ENCODE measurements at places on chromosomes 6 and 20.

DNA sequence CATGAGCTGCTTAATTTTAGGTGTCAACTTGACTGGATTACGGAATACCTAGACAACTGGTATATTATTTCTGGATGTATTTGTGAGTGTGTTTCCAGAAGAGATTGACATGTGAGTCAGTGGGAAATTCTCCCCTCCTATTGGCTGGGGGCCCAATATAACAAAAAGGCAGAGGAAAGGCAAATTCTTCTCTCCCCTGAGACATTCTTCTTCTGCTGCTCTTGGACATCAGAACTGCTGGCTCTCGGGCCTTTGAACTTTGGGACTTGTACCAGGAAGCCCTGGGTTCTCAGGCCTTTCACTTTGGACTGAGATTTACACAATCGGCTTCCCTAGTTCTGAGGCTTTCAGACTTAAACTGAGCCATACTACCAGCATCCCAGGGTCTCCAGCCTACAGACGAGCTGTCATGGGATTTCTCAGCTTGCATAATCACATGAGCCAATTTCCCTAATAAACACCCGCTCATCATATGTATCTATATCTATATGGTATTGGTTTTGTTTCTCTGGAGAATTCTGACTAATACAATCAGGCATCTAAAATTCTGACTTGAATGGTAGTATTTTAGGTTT lies 7.6 kb upstream of the BTN3A3 start:
- peak; percentile 44 for DNase-seq

DNA sequence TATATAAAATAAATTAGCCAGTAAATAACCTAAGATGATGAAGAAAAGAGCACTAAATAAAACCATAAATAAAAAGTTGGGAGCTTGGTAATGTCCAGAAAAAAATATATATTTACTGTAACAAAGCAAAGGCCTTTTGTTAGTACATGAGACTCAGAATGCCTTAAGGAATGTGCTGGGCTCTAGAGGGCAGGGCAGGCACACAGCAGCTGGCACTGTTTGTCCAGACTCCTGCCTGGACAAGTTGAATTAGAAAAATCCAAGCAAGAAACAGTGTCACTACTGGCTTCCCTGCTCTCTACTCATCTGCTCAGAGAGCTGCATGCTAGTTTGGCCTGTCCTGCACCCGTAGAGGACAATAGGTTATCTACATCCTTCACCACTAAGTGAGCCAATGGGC lies 8.8 kb downstream of the DEFB129 start:
- peak; percentile 73 for DNase-seq

DNA sequence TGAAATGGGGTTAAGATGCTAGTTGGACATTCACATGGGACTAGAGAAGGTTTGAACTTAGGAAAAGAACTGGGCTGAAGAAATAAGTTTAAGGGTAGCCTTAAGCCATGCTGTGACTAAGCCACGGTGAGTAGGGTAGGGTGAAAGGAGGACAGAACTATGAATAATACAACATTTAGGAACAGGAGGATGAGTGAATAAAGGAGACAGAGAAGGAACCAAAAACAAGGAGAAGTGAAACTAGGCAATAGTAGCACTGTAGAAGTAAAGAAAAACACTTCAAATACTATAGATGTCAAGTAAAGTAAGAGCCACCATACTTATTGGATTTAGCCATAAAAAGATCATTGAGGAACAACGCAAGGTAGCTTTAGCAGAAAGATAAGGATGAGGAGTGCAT lies 111.2 kb downstream of the KCNQ5 start:
- no peak for DNase-seq

- peak; percentile 64 for DNase-seq
Observed at GRCh38 chr6:15026832-15027231, 219.0 kb upstream of the JARID2 start.

DNA sequence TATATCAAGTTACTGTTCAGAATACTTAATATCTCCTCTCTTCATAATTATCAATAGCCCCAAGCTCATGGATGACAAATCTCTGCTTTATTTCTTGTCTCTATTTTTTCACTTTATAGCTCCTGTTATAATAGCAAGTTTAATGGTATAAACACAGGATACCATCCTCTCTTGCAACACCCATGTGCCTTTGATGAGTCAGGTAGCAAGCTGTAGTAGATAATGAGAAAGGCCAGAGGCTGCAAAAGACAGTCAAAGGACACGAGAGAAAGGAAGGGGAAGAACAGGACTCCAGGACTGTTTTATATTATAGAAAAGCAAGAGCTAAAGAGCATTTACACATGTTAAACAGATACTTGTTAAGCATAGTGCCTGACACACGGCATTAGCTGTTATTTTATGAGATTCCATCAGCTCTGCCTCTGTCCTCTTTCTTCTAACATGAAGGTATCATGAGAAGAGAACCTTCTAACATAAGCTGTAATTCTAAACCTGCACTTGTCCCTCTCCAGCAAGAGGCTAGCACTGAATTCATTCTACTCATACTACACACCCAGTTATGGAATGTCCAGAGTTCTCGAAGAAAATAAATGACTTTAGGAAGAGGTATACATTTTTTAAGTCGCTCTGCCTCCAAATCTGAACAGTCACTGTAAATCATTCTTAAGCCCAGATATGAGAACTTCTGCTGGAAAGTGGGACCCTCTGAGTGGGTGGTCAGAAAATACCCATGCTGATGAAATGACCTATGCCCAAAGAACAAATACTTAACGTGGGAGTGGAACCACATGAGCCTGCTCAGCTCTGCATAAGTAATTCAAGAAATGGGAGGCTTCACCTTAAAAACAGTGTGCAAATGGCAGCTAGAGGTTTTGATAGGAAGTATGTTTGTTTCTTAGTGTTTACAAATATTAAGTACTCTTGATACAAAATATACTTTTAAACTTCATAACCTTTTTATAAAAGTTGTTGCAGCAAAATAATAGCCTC lies 45.0 kb downstream of the NT5E start:
- peak; percentile 49 for DNase-seq

DNA sequence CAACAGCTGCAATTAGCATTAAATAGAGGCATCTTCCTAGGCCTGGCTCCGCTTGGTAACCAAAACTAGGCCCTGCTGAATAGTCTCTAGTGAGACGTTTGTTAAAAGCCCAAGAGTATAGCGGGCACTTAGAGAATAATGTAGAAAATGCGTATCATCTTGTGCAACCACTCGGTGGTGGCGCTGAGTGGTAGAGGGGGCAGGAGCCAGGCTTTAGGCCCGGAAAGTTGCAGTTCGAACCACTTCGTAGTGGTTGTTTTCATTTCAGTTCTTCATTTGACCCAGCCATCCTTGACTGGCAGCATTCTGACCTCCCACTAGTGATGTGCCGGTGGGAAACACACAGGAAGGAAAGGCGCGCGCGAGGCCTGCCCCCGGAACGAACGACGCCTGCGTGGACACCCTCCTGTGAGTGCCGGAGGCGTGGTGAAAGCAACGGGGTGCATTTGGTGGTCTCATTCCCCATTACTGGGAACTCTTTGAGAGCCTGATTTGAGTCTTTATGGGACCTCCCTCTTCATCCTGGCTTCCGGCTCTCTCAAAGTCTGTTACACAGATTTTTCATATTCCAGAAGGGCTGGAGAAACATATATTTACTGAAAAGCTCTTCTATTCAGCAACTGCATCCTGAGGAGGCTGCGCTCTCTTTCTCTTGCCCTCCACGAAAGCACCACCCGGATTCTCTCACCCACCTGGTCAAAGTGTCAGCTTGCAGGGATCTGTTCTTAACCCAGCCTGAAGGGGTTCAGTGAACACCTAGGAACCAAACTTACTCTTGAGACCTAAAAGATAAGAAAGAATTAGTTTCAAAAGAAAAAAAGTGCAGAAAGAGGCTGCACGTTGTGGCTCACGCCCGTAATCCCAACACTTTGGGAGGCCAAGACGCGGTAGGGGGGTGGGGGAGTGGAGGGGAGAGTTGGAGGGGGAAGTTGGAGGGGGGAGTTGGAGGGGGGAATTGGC lies 18.2 kb downstream of the GPX5 start:
- peak; percentile 44 for DNase-seq

DNA sequence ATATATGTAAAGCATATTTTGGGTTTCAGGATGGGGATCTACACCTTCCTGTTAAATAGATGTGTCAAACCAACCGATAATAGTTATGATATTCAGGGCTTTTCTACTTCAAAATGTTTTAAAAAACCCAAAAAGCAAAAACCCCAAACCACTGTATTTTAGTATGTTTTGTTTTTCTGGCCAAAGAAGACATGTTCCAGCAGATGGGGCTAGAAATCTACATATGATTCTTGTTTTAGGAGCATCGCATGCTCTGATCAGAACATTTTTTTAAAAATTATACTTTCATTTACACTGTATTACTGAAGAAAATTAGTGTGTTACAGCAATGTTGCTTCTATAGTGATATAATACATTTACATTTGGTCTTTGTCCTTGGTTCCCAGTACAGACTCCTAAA lies 11.0 kb downstream of the RMND1 start:
- DNase-seq = peak; percentile 73

GRCh38 chr6:44920952-44921491 lies 407.1 kb upstream of the RUNX2 start:
- DNase-seq = no peak

DNA sequence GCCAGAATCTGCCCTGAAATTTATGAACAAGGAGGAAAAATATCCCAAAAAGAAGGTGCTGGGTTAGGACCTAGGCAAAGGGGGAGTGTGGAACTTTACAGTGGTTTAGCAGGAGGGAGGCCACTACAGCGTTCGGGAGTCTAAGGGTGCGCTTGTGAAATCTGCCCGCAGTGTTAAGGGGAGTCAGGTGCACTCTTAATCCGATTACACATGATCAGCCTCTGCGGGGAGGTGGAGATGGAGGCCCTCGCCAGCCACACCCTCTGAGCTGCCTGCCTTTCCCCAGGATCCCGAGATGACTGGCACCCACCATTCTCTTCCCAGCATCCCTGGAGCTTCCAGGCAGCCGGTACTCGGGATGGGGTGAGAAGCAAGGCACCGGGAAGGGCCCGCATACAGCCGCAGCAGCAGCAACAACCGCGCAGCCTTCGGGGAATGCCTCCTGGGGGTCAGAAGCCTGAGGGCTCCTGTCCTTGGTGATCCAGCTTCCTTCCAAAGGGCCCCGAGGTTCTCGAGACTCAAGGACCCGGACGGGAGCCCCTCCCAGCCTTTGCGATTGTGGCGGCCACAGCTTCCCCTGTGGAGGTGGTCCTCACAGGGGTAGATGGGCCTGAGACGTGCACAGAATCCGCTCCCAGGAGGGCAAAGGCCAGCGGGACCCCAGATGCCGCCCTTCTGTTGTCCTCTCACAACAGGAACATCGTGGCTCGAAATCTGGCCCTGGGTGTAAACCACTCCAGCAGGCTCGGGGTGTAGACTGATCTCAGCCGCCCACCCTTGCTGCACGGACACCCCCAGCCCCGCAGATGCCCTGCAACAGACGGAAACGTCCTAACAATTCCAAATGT lies 57.3 kb upstream of the CST7 start:
- DNase-seq = no peak

DNA sequence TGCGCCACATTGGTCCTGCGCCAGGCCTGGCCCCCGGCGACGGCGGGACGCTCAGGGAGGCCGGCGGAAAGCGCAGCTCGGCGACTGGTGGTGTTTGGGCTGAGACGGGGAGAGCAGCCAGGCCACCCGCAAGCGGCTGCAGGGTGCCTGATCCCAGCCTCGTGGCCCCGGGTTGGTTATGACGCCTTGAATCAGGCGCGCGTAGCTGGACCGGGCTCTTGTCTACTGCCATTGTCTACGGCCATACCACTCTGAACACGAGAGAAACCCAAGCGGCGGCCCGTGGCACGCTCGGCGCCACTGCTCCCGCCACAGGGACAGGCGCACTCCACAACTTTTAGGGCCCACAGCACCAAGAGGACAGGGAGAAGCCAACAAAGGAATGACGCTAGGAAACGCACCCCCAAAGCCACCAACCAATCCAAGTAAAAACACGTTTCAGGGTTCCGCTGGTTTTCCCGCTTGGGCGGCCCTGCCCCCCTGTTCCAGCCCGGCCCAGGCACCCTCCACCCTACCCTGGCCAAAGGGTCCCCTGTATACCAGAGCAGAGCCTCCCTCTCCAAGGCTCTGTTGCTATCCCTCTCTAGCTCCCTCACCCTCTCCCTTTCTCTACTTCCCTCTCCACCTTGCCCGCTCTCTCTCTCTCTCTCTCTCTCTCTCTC lies 1849.3 kb upstream of the DEFB115 start:
- DNase-seq = no peak

DNA sequence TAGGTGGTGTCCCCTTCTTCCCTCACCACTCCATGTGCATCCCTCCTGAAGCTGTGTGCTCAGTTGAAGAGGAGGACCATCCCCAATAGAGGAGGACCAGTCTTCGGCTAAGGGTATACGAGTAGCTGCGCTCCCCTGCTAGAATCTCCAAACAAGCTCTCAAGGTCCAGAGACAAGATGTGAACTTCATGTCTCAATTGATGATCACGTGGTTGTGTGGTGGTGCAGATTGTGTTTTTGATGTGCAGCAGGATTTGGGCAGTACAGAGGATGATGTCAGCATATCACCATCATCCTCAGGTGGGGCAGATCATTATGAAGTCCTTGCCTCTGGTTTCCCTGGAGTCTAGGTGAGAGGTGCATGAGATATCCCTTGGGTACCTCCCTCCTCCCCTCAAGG lies 20.0 kb upstream of the DDR1 start:
- no peak for DNase-seq

- no peak for DNase-seq
Observed at GRCh38 chr6:6458172-6458571, 130.3 kb upstream of the LY86 start.

- peak; percentile 5 for DNase-seq
Observed at GRCh38 chr20:53935344-53936084, 134.9 kb downstream of the BCAS1 start.

- no peak for DNase-seq
Observed at GRCh38 chr6:149451376-149452036, 33.3 kb downstream of the ZC3H12D start.

GRCh38 chr6:80143419-80143937 lies 37.0 kb downstream of the BCKDHB start:
- peak; percentile 94 for DNase-seq

DNA sequence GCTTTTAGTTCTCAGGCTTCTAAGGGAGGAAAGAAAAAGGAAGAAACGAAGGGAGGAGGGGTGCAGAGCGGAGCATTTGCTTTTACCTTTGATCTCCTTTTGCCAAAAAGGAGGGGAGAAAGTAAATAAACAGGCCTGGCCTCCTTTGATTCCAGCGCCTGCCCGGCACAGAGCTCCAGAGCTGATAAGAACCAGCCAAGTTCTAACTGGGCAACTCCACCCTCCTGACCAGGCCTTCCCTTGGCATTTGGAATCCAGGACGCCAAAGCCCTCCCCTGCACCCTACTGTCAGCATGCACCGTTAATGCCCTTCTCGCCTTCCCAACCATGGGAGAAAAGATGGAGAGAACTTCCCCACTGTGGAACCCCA lies 120.8 kb upstream of the PTPN1 start:
- DNase-seq = no peak

DNA sequence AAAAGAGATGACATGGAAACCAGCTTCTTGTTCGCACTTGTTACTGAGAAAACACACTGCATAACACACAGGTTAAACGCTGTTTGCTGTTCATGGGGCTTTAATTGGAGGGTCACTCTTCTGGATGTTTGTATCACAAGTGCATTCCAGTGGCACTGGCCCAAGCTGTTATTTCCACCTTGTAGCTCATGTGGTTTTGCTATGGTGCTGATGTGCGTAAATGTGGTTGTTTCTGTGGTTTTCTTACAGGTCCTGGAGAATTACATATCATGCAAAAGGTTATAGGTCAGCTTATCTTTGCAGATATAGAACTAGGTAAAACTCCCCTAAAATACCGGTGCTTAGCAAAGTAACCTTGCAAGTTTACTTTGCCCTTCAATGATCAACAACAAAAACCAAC lies 89.3 kb upstream of the AHI1 start:
- no peak for DNase-seq

GRCh38 chr20:56360908-56361205 lies 2.1 kb downstream of the FAM210B start:
- DNase-seq = no peak

GRCh38 chr6:66628917-66629316 lies 921.9 kb upstream of the EYS start:
- DNase-seq = peak; percentile 1
